Activated naive CD4-positive, alpha-beta T cell treated with anti-CD3 and anti-CD28 coated beads for 36 hours (primary cell): ENCODE measurements at places on chromosomes 1 and 21. TPM values are rescaled to one million over a fixed set of nuclear protein-coding genes. Genes with fewer than 3 reads are reported as not detected.

The PCSK9 gene
- not detected for total RNA-seq

DNA sequence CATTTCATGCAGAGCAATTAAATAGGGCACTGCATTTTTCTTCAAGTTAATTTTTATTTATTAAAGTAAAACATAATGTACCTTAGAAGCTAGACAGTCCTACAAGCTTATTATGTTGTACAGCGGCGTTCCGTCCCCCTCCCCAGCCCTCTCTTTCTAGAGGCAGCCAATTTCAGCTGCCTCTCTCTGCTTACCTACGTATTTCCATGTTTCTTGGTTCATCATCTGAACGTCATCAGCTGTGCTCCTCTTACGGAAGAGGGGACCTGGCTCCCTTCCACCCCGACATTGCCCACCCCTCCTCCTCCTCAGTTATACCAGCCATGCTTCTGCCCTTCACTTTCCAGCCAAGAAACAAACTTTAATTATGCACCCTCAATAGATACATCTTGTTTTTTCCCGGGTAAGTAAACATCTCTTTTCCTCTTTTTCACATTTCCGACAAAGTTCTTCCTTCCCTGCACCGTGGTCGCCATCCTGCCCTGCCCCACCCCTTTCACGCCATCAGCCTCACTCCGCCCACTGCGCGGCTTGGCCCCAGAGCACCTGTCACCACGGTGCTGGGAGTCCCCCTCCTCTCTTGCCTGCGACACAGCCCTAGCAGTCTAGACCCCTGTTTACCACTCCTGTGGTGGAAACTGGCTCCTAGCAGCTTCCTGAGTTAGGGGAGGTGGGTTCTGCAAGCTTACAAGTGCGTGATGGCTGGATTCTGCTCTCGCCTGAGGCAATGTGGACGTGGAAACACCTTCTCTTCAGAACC, 57.9 kb downstream of the SLC37A1 start:
- peaks cover 41% of the 10 kb centered on the region for H3K36me3 ChIP-seq
- H3K27ac ChIP-seq = no peak overlapping the region
- H3K4me1 ChIP-seq = no peaks in the 10 kb centered on the region
- DNase-seq = no peak
- H3K27me3 ChIP-seq = no peaks in the 10 kb centered on the region

DNA sequence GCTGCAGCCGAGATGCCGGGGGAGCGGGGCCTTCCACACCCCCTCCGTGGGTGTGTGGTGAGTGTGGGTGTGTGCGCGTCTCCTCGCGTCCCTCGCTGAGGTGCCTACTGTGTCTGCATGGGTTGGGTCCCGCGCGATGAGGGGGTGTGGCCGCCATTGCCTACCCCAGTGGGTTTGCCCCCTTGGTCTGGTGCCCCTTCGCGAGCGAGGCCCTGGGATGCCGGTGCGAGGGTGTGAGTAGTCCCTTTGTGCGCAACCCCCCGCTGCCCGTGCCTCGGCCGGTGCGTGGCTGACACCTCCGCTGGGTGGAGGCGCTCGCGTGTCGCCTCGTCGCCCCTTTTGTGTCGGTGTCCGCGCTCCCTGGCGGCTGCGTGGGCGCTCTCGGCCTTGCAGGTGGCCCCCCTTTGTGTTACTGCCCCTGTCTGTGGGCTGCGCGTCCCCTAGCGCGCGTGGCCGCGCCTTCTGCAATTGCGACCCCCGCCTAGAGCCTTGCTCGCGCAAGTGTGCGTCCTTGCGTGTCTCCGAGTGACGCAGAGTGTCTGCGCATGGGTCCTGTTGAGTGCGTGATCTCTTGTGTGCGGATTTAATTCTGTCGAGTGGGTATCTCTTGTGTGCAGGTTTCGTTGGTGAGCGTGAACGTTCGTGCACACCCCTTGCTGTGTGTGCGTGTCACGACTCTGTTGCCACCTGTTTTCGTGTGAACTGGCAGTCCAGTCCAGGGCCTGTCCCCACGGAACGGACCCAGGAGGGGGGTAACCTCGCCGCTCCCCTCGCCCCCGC, 553 bp downstream of the TTC3 start:
- H3K27me3 ChIP-seq = no peaks in the 10 kb centered on the region
- peak; percentile 53 for DNase-seq
- H3K4me1 ChIP-seq = peaks cover 44% of the 10 kb centered on the region
- H3K4me3 ChIP-seq = peak overlapping the region; percentile 88
- peak overlapping the region; percentile 74 for H3K27ac ChIP-seq
- H3K36me3 ChIP-seq = peaks cover 10% of the 10 kb centered on the region

The CYP2J2 gene
- 2.3 TPM for total RNA-seq

The PRAMEF26 gene
- total RNA-seq = not detected

GRCh38 chr1:228465141-228465540, 22.0 kb upstream of the RNF187 start:
- peaks cover 2% of the 10 kb centered on the region for H3K36me3 ChIP-seq
- peak overlapping the region; percentile 94 for H3K27ac ChIP-seq
- H3K4me1 ChIP-seq = peaks cover 35% of the 10 kb centered on the region
- no peak for DNase-seq

DNA sequence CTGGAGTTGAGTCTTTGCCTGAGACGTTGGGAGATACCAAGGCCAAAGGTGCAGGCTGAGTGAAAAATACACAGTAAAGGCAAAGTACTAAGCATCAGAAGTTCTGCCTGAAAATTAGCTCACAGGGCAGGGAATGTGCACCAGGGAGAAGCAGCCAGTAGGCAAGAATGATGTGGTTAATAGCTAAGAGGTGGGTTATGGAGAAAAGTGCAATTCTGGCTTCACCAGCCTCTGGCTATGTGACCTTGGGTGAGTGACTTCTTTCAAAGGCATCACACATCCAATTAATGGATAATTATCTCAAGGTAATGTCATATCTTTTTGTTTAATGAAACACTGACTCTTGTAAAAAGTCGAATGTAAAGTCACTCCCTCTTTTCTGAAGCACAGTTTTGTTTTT, 230.7 kb upstream of the FGGY start:
- no peaks in the 10 kb centered on the region for H3K36me3 ChIP-seq
- no peak for DNase-seq
- no peaks in the 10 kb centered on the region for H3K27me3 ChIP-seq
- H3K4me3 ChIP-seq = no peak overlapping the region

The AJAP1 gene
- not detected for total RNA-seq

GRCh38 chr1:2855206-2856065, 53.9 kb upstream of the TTC34 start:
- no peak for DNase-seq
- no peaks in the 10 kb centered on the region for H3K36me3 ChIP-seq
- no peaks in the 10 kb centered on the region for H3K27me3 ChIP-seq
- H3K4me3 ChIP-seq = no peak overlapping the region
- H3K4me1 ChIP-seq = no peaks in the 10 kb centered on the region

The CLDN8 gene
- total RNA-seq = not detected

DNA sequence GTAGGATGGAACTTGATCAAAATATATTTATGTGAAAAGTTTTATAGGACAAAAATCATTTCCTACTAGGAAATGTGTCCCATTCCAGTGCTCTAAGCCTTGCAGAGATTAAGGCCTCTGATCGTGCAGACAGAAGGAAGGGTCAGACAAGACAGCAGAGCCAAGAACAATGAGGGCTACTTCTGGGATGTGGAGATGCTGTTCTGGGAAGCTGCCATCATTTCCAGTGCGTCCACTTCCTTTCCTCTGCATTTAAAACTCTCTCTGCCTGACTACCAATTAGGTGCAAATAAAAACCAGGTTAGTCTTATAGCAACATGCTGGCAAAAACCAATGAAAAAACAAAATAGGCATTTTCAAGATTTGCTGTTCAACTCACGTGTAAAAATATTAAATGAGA, 36.1 kb downstream of the BEND5 start:
- H3K27ac ChIP-seq = no peak overlapping the region
- DNase-seq = no peak
- H3K4me1 ChIP-seq = no peaks in the 10 kb centered on the region
- no peaks in the 10 kb centered on the region for H3K27me3 ChIP-seq
- H3K36me3 ChIP-seq = peaks cover 30% of the 10 kb centered on the region

The DR1 gene
- 76.3 TPM for total RNA-seq

GRCh38 chr1:17494114-17494729, 45.3 kb upstream of the ARHGEF10L start:
- no peaks in the 10 kb centered on the region for H3K4me1 ChIP-seq
- no peak overlapping the region for H3K4me3 ChIP-seq
- no peak overlapping the region for H3K27ac ChIP-seq
